NCI-H82 (cell line): ENCODE measurements at places on chromosomes 12 and 14.

DNA sequence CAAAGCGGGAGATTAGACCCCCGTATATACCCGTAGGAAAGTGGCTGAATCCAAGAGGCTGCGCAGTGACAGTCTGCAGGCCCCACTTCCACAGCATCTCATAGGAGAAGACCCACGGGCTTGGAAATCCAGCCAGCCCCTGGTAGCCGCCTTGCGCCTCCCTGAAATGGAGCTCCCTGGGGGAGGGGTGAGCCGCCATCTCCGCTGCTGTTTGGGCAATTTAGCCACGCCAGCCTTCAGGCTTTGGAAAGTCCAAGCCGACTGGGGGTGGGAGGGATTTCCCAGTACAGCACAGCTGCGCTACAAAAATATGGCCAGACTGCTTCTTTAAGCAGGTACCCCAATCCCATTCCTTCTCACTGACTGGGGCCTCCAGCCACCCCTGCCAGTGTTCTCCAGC is 53.4 kb downstream of the CAND1 start:
- no peak for DNase-seq

- no peak for DNase-seq
These were observed 218.8 kb downstream of the KITLG start for GRCh38 chr12:88361493-88361892.

DNA sequence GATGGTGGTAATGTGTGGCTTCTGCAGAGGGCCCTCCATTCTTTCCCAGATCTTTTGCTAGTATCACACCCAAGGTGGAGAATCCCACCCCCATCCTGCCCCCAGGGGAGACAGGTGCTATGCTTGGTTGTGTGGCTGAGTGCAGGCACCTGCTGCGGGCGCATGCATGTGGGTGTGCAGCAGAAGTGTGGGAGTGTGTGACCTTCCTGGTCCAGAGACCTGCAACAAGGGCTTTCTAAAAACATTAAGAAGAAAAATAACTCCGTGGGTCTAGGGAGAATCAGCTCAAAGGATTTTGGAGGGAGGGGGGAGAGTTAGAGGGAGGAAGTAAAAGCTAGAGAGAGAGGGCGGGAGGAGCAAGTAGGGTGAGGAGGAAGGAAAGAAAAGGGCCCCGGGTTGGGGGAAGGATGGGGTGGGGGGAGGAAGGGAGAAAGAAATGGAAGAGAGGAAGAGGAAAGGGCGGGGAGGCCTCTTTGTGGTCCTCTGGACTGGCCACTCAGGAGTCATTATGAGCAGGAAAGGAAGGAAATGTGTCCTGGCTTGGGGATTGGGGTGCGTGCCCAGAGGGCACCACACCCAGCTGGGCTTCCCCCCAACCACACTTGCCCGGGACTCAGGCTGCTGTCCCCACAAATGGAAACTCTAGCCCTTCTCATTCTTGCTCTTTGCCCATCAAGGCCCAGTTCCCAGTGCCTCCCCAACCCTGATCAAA is 3.1 kb upstream of the FIGNL2 start:
- DNase-seq: no peak

DNA sequence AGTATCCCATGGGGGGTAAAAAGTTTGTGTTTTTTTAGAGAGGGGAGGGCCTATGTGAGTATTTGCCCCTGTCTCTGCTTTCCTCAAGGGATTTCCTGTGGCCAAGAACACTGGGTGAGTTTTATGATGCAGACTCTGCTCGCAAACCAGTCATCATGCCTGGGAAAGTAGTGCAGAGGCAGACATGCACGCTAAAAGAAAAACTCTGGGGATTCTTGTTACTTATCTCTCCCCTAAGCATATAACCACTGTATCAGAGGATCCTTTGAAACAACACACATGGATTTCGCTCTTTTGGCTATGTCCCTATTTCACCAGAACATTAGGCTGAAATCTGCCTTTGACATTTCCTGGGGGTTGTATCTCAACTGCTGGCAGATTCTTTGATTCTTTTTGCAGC is 1845.8 kb upstream of the SEL1L start:
- no peak for DNase-seq

DNA sequence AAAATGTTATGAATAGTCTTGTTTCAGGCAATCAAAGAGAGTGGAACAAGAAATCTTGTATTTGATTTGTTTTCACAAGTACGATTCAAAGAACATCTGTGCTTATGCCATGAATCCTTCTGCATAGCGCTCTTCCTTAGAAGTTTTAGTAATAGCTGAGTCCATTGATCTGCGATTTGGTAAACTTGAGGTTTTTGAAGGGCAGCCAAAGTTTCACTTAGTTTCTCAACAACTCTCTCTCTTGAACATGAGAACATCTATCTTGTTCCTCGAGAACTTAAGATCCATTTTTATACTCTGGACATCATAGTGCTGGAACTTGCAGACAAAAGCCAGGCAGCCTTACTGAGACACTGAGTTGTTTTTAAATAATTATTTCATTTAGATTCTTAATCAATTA is 96.2 kb upstream of the USP15 start:
- DNase-seq: no peak

GRCh38 chr14:68634332-68634731 is 158.5 kb downstream of the ZFP36L1 start:
- DNase-seq: peak; percentile 60

DNA sequence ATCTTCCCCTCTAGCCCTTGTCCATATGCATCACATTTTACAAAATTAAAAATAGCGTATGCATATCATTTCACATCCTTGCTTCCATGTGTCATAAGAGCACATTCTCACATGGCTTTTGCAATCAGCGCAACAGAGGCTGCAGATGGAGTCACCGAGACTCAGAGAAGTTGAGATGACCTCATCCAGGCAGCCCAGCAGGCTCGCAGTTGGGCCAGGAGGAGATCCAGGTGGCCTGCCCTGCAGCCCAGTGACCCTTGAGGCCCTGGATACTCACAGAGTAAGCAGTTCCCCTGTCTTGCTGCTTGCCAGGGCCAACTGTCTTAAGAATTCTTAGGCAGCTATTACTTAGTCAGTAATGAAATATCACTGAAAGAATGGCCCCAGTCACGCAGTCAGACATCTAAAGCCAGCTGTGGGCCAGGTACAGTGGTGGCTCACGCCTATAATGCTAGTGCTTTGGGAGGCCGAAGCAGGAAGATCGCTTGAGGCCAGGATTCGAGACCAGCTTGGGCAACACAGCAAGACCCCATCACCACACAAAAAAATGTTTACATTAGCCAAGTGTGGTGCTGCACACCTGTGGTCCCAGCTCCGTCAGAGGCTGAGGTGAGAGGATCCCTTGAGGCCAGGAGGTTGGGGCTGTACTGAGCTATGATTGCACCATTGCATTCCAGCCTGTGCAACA is 9.1 kb downstream of the CAMKK2 start:
- no peak for DNase-seq

- DNase-seq: no peak
These were observed 27.5 kb downstream of the APOBEC1 start for GRCh38 chr12:7638064-7638759.

GRCh38 chr14:54135804-54136280 is 179.2 kb upstream of the BMP4 start:
- no peak for DNase-seq

GRCh38 chr12:108609537-108610335 is 11.9 kb upstream of the TMEM119 start:
- DNase-seq: no peak

- DNase-seq: no peak
These were observed 6.4 kb downstream of the DICER1 start for GRCh38 chr14:95150910-95151309.

DNA sequence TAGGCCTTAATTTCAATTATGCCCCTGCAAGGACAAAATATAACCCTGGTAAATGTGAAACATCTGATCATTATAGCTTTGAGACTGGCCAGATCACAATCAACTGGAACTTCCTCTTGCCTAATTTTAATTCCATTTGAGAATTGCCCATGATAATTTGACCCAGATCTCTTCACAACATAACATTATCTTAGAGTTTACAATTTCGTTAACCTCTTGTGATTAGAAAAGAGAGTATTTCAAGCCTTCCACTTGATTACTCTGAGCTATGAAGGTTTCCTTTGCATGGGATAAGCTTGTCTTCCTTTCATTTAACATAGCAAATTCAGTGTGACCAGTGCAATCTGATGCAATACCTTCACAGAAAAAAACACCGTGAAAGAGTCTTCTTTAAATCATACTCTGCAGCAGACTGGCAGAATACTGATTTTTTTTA is 143.6 kb downstream of the DUSP6 start:
- no peak for DNase-seq

GRCh38 chr12:94103986-94104385 is 44.4 kb upstream of the PLXNC1 start:
- DNase-seq: no peak
